ENCODE measurements at places on chromosomes 13 and 19.

DNA sequence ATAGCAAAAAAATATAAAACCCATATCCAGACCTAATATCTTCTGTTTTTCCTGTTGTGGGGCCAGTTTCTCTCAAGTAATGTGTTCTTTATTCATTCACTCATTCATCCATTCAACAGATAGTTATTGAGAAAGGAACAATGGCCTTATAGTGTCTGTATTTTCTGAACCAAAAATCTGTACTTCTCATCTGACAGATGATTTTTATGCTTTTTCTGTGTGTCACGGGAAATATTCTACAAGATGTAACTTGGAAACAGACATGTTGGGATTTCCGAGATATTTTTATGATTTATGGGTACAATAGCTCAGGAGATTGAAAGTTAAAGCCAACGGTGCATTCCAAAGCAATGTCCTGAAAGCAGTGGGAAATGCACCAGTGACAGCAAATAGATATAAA lies 5.7 kb downstream of the ACOD1 start:
- no peak for DNase-seq

DNA sequence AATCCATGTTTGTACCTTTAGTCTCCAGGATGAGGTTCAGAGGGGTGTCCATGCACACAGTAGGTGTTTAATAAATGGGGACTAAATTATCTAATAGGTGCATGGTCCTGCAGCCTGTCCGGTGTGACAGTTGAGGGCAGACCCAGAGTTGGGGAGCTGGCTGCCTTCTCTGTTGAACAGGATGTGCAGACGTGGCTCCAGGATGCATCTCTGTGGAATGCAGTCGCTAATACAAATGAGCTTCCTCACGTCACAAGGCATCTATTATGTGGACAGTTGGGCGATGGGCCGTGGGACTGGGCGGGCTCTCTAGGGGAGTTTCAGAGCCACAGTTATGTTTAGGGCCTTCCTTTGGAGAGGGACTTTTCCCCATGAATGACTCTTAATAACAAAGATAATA lies 71.0 kb downstream of the SIPA1L3 start:
- DNase-seq: no peak

- no peak for DNase-seq
Observed at GRCh38 chr19:50371914-50372475, 4.3 kb upstream of the NR1H2 start.

GRCh38 chr13:29709407-29710069 lies 114.0 kb upstream of the SLC7A1 start:
- DNase-seq: no peak

DNA sequence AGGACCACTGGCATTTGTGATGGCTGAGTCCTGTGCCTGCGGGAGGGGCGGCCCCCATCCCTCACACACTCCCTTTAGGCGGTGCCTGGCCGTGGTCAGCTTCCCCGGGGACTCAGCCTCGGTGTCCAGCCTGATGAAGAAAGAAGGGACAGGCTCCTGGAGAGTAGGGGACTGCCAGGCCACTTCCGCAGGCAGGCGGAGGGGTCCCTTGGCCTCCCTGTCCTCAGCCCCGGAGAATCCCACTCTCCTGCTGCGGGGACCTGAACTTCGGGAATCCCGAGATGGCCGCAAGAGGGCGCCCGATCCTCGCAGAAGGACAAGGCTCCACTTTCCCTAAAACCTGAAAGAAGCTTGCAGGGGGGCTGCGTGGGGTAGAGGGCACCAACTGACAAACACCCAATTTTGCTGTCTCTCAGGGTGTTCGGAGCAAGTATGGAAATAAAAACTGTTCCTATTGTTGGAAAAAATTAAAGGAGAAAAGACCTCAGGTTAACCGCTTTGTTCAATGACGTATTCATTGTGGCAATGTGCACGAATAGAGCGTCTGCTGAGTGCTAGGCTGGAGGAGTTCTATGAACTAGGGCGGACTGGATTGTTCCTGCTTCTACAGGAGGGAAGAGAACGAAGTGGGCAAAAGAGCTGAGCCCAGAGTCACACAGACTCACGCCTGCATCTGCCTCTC lies 297.3 kb downstream of the ZNF536 start:
- DNase-seq: peak; percentile 10

GRCh38 chr19:10327793-10328192 lies 5.5 kb downstream of the RAVER1 start:
- DNase-seq: no peak

GRCh38 chr19:3479834-3480215 lies 500 bp downstream of the SMIM24 start:
- no peak for DNase-seq

DNA sequence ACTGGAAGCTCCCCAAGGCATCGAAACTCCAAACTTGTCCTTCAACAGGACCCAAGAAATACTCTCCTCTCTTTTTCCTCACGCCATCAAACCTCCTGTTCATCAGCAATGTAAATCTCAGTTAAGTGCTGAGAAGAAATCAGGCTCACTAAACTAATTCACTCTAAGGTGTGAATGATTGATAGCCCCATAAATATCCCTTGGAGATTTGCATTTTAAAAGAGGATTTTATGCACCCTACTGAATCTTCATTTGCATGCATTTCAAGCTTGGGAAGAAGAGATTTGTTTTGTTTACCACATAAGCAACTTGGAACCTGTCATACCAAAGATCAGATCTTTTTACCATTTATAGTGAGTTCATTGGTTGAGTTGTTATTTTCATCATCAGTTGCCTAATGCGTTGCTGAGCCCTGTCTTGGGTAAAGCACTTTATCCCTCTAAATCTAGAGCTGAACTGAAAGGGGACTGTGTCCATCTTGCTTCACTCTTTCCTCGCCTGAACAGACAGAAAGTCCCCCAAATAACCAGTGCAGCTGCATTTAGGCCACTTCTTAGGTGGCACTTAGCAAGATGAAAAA lies 40.2 kb upstream of the GSX1 start:
- DNase-seq: no peak

DNA sequence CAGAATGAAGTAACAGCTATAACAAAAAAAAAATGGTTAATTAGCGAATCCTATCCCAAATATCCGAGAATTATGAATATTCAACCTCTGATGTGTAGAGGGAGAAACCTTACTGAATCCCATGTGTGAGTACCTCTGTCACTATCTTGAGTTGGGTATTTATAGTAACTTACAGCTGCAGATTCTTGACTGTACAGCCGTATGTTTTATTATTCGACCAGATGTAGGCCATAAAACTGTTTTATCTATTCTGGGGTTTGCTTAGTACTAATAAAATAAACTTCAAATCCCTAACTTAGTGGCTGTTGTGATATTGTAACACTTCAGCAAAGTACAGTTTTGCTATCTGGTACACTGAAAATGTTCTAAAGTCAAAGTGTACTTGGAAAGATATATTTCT lies 120.0 kb downstream of the EFNB2 start:
- no peak for DNase-seq

GRCh38 chr13:77751513-77752456 lies 54.3 kb downstream of the SLAIN1 start:
- peak; percentile 15 for DNase-seq

GRCh38 chr19:2126879-2127518 lies 24.4 kb downstream of the AP3D1 start:
- DNase-seq: no peak

DNA sequence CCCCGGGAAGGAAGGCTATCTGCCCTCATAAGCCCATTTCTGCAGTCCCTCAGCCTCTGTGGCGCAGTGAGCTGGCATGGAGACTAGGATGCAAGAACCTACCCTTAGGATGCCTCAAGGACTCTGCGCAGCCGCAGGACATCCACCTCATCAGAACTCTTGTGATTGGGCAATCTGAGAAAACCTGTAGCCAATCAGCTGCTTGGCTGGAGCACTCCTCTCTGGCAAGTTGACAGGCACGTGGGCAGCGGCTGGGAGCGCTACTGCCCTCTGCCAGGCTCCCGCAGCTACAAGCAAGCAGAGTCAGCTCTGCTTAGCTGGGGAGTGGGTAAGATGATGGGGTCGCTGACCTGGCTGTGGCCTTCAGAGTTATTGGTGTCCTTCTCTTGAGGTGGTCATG lies 1.5 kb upstream of the ECSIT start:
- peak; percentile 42 for DNase-seq

GRCh38 chr13:99150575-99151361 lies 49.9 kb upstream of the UBAC2 start:
- no peak for DNase-seq

DNA sequence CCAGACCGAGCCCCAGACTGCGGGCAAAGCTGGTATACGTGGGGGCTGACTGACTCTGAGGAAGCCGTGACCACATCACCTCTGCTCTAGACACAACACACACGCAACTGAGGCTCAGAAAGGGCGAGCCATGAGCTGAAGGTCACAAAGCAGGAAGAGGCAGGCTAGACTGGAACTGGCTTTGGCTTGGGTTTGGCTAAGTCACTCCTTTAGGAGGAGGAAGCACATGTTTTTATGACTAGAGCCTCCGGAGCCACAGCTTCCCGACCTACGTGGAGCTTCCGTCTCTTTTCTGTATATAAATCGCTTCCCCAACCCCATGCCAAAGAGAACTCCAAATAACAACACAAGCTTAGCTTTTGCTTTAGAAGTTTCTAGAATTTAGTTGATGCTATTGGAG lies 48.0 kb downstream of the RFX2 start:
- peak; percentile 49 for DNase-seq
